Fibroblast of mammary gland (primary cell): ENCODE measurements at places on chromosomes 5 and 9.

- peak; percentile 46 for DNase-seq
Measured at GRCh38 chr9:85425153-85425611, 316.6 kb downstream of the AGTPBP1 start.

GRCh38 chr5:11153670-11154382, 392.8 kb upstream of the DAP start:
- no peak for DNase-seq

GRCh38 chr9:111957856-111958631, 61.4 kb downstream of the UGCG start:
- DNase-seq, result peak; percentile 97

DNA sequence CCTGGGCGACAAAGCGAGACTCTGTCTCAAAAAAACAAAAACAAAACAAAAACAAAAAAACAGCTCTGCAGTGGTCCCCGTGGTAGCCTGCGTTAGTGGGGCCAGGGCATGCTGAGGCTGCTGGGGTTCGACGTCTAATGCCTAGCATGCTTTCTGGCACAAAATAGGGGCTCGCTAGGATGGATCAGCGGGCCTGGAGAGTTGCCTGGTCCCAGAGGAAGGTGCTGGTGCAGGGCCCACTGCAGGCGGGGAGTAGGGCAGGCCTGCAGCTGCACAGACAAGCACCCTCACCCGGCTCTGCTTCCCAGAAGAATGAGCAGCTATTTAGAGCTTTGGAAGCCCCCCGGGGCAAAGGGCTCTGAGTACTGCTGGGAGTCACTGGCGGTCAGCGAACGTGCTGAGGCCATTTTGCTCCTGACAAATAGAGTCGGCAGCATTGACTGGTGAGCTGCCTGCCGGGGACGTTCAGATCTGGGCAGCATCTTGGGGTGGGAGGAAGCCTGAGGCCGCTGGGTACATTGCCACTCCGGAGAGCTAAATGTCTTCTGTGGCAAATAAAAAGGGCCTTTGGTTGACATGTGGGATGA, 126.7 kb downstream of the OLFM1 start:
- DNase-seq, result no peak

DNA sequence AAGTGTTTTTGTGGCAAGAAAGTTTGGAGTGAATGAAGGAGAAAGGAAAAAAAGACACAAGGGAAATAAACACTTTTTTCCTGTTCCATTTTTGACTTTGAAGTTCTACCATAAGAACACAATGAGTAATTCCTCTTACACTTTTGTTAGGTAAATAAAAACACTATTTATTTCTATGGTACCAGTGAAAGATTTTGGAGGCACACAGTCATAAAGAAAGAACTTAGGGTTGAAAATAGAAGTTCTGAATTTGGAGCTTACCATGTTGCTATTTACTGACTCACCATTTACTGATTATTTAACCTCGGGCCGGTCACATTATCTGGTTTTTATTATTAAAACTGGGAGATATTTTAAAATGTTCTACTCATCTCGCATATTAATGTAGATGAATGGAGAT, 367.8 kb downstream of the TLE1 start:
- DNase-seq, result no peak

DNA sequence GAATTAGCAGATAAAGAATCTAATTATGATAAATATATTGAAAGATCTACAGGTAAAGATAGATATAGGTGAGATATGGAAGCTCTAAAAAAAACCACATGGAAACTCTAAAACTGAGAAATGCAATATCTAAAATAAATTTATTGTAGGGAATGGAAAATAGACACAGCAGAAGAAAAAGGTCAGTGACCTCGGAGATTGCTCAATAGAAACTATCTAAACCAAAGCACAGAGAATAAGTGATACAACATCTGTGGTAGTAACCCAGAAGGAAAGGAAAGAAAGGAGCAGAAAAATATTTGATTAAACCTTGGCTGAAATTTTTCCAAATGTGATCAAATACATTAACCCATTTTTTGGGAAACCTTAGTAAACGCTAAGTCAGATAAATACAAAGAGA, 43.1 kb upstream of the GLIPR2 start:
- DNase-seq, result no peak

DNA sequence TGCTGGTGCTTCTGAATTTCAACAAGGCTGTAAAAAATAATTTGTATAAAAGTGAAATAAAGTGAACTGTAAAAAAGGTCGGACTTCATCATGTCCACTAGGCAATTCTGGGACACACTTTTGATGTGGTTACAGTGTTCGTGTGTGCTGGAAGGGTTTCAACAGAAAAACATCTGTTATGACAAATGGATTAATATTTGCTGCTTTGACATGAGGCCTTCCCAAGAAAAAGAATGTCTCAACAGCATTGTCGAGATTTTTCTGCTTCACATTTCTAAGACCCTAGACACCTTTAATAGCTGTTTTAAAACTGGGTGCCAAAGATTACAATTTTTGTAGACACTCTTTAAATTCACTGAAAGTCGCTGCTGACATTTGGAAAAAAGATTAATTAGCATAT, 216.6 kb downstream of the SLC12A2 start:
- DNase-seq, result no peak

- peak; percentile 70 for DNase-seq
Measured at GRCh38 chr5:2695200-2695891, 56.1 kb downstream of the IRX2 start.

- no peak for DNase-seq
Measured at GRCh38 chr5:132653716-132654115, 4.3 kb upstream of the IL13 start.

DNA sequence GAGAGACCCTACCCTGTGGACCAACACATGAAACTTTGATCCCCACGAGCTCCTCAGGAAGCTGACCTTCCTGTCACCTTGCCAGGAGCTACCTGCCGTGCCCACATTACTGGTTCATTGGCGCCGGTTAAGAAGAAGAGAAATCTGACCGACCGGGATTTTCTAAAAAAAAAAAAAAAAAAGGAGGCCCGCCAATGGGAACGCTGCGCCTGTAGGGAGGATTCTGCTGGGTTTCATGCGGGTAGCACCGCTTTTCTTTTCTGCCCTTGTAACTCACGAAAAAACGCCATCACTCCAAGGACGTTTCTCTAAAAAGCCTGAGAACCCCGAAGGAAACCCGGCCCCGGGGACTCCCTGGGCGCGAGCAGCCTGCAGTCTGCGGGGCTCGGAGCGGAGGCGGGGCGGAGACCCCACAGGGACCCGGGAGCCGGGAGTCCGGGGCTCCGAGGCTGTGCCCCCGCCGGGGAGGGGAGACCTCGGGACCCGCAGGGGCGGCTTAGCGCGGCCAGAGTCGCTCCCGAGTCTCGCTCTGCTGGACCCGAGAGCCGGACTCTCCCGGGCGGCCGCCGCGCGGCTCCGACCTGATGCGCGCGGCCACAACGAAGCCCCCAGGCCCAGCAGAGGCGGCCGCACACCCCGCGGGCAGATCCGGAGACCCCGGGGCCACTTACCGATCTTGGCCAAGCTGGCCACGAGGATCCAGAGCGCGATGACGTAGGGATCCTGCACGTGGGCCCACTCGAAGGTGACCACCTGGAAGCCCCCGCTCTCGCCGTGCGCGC, 617 bp downstream of the SLC9A3 start:
- DNase-seq, result no peak

DNA sequence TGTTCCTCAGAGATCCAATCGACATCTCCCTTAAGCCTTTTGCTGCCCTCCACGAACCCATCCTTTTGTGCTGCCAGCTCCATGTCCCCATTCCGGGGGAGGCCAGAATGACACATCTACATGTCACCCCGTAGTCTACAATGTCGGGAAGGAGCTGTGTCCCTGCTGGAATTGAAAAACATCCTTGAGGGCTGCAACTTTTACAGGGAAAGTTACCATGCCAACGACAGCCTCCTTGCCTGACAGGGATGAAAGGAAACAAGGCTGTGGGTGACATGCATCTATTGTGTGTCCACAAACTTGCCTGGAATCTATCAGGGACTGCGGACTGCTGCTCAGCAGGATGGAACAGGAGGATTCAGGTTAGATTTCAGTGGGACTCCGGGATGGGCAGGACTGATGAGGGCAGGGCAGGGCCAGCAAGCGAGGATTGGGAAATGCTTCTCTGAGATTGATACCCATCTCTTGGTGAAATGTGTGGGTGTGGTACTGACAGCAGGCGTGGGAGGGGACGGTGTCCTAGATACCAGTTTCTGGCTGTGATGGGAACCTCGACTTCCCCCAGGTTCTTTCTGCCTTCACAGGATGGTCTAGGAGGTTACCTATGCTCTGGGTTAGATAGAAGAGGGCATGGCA, 25.5 kb downstream of the EGR1 start:
- no peak for DNase-seq

GRCh38 chr5:111859533-111860270, 102.7 kb upstream of the NREP start:
- DNase-seq, result peak; percentile 96

GRCh38 chr5:114191441-114191840, 170.4 kb upstream of the KCNN2 start:
- peak; percentile 7 for DNase-seq

DNA sequence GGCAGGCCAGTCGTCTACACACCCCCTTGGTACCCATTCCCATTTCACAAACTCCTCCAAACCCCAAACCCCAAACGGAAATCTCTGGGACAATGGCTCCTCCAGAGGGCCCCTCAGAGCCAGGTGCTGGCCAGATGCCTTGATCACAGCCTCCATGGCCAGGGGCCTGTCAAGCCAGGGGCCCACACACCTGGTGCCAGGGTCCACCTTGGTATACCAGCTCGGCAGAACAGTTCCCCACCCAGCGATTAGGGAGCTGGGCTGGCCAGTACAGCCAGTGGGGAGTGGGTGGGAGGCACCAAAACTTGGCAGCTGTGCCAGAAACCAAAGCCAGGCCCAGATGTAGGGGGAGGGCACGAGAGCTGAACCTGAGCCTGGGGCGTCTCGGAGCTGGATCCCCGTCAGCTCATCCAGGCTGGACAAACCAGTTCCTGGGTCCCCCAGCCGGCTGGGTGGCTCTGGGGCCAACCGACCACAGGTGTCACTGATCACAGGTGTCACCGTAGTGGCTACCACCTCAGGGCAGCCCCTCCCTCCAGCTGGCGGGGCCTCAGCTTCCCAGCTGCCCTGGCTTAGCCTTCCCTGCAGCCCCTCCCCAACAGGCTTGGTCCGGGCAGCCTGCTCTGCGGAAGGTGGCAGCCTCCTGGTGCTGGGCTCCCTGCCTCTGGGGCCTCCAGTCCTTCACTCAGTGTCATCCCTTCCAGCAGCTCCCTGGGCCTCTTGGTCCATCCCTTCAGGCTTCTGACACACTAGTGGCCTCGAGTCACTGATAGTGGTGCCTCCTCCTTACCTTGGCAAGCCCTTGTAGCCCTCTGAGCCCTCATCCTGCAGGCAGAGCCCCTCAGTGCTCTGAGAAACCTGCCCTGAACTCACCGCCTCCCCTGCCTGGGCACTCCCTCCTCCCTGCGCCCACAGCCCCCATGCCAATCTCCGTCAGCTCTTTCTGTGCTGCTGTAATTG, 6.6 kb upstream of the RMND5B start:
- DNase-seq, result no peak

- no peak for DNase-seq
Measured at GRCh38 chr9:15612962-15613361, 60.1 kb downstream of the CCDC171 start.

DNA sequence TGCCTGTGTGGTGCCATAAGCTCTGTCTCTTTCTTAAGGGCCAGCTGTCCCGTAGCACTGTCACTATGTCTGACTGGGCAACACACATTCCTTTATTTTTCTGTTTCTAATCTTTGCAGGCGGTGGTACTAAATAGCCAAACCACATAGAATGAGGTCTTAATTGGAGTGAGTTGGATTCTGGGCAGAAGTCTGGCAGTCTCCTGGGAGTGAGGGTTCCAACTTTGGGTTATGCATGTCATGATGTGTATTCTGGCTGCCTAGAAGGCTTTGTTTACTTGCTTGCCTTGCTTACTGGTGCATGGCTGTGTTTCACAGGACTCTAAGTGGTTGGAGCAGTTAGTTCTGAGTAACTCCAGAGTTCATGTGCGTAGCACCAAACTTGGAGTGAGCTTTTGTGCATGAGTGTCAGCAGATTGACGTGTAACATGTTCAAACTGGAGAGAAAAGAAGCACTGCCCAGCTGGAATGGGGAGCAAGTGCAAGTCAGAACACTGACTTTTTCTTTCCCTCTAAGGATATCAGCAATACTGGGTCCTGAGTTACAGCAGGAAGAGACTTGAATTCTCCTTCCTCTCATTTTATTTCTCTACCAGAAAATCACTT, 185.8 kb downstream of the PCSK1 start:
- peak; percentile 79 for DNase-seq

DNA sequence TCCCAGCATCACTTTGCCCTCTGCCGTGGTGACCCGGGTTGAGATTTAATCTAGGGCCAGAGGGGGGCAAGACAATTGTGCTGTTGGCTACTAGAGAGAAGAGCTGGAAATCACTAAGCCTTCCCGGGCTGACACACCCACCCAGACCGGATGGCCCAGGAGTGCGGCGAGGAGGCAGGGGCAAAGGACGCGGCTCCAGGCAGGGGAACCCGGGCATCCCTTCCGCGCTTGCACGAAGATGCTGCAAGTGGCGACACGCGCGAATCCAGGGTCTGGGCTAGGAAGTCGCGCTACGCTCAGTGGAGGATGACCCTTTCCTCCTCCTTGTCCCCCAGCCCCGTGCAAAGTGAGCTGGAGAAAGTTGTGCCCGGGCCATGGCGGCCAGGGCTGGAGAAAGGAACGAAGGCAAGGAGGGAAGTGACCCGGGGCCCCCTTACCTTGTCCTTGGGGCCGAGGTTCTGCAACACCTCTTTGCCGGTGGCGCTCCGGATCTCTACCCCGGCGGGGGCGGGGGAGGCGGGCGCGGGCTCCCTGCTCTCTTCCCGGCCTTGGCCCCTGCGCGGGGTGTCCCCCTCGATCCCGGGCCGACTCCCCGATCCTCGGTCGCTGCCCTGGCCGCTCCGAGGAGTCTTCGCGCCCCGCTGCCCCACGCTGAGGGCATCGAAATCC, 693 bp downstream of the DPYSL3 start:
- peak; percentile 33 for DNase-seq

- no peak for DNase-seq
Measured at GRCh38 chr5:71732011-71732410, 12.9 kb downstream of the CARTPT start.

GRCh38 chr5:1508659-1509290, 15.0 kb downstream of the LPCAT1 start:
- DNase-seq, result no peak

DNA sequence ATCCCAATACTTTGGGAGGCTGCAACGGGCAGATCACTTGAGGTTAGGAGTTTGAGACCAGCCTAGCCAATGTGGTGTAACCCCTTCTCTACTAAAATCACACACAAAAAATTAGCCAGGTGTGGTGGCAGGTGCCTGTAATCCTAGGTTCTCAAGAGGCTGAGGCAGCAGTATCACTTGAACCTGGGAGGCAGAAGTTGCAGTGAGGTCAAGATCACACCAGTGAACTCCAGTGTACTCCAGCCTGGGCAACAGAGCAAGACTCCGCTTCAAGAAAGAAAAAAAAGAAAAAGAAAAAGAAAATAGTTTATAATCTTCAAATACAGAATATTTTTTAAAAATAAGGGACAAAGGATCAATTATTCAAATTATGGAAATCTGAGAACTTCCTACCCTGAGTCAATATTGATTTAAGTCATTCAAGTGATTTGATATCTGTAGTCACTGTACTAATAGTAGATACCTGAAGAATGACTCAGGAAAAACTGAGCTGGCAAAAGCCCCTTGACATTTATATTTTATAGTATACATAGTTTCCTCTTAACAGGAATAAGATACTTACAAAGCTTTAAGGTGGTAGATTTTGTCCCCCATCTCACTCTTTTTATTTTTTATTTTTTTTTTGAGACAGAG, 61.8 kb downstream of the PTBP3 start:
- DNase-seq, result peak; percentile 33
